Erythroblast (primary cell): ENCODE measurements at places on chromosomes 3 and 15.
A peak's percentile ranks its signal among the peaks of the same experiment; 100 is the strongest.

- DNase-seq = no peak
Observed at GRCh38 chr3:138845181-138845601, 10.5 kb upstream of the PIK3CB start.

DNA sequence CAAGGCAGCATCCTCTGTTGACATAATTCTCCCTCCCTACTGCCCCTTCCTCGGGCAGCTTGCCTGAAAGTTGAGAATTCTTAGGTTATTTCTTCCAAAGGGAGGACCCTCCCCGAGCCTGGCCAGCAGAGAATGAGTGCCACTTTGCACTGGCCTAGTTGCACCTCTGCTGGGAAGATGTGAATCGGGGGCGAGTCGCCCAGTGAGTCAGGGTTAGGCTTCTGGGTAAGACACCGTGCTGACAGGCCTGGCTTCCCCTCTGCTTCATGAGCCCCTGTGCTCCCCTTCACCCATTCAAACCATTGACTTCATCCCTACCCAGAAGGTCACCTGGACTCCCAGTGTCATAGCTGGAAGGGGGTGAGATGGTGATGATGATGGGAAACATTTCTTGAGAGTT, 82.3 kb downstream of the AAGAB start:
- no peak for DNase-seq

DNA sequence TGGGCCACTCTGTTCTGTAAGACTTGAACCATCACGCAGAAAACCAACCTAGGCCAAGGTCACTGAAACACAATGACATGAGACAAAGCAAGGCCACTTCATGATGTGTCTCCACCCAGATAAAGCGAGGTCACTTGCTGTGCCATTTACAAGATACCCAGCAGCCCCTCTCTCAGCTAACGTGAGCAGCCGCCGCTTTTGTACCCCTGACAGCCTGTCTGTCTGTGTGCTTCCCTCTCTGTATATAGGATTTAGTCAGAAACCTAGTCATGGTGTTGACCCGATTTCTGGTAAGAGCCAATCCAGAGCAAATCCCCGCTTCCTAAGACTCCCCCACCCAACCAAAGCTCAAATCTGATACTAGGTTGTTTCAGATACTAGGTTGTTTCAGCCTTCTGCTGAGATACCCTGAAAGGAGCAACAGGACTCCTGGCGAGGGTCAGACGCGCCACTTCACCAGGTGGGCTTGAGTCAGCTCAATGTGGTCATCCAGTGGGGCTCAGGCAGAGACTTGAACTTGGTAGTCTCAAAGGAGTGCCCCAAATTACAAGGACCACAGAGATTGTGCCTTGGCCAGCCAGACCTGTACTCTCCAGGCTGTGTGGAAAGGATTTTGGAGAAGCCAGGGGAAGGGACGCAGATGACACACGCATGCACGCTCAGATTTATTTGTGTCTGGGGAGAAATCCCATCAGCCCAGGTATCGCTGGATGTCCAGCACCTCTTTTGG, 3.1 kb upstream of the ZXDC start:
- no peak for DNase-seq

GRCh38 chr3:139975594-139976365, 40.8 kb downstream of the CLSTN2 start:
- DNase-seq = no peak

GRCh38 chr3:187773233-187774184, 28.2 kb upstream of the BCL6 start:
- DNase-seq = no peak

GRCh38 chr3:46883054-46883829, 5.7 kb downstream of the PTH1R start:
- DNase-seq = peak; percentile 27

DNA sequence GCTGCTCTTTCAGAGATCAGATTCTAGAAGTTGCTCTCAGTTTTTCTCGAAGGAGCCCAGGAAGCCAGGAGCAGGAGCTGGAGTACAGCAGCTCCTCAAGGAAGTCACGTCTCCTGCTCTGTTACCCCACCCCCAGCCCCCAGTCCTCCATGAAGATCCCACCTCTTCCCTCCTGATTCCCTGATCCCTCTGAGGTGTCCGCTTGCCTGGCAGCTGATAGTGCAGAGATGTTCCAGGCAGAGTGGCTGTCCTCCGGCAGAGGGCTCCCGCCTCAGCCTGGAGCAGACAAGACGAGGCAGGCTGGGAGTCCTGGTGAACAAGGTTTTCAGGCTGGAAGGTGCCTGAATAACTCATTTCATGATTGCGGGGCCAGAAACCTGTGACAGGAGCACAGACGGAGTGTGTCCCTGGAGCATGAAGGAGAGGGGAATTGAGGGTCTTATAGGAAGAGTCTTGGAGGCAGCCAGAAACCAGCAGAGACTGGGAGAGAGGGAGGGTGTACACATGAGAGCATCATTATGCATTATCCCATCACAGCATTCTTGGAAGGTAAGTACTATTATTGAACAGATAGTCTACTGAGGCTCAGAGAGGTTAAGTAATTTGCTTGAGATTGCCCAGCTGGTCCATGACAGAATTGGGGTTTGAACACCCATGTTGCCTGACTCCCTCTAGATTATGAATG, 1.2 kb downstream of the HRH1 start:
- peak; percentile 7 for DNase-seq

DNA sequence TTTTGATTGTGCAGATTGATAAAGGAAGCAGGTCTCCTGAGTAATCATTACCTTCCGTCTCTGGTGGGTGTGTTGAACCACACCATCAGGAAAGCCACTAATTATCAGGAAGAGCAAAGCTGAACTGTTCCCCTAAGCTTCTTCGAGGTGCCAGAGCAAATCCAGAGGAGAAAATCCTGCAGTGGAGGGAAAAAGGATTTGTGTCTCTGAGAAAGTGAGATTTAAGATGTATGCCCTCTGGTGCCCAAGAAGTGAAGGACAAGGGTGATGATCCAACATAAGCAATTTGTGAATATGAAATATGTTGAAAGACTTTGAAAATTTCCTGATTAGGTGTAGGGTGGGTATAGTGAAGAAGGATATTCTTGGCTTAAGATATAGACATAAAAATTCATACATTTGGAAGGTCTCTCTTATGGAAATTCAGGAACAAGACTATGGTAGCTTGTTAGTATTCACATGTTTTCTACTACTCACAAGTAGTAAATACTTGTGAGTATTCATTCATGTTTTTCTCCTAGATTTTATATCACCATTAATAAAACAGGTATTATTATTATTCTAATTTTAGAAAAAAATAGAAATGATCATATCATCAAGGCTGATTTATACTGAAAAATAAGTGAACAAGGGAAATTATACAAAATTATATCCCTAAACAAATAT, 34.8 kb downstream of the COMMD2 start:
- peak; percentile 39 for DNase-seq

GRCh38 chr3:19931180-19931692, 2.8 kb downstream of the EFHB start:
- peak; percentile 8 for DNase-seq

DNA sequence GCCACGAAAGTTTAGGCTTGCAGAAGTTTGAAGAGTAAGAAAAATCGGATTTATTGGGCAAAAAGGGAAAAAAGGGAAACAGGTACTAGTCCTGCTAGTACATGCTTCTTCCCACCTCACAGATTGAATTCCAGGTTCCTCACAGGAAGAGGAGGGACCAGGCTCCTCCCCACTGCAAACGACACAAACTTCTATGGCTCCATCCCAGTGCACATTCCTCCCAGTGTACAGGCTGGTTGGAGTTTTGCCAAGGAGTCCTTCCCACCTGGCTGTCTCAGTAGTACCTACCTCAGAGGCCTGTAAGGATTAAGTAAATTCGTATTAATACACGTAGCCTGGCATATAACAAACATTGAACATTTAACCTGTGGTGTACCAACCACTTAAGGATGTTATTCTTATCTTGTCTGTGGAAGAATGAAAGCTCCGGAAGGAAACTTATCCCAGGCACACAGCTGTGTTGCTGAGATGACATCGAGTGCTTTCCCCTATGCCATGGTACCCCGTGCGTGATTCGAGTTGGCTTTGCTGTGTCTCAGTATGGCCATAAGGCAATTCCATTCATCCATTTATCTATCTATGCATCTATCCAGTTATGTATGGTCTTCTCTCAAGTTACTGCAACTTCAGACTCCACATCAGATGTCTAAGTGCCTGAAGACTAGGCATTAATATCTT, 294.3 kb downstream of the LRTM1 start:
- no peak for DNase-seq

- no peak for DNase-seq
Observed at GRCh38 chr3:48999085-48999858, 7.9 kb upstream of the WDR6 start.

GRCh38 chr3:57992452-57993213, 15.6 kb upstream of the FLNB start:
- no peak for DNase-seq

DNA sequence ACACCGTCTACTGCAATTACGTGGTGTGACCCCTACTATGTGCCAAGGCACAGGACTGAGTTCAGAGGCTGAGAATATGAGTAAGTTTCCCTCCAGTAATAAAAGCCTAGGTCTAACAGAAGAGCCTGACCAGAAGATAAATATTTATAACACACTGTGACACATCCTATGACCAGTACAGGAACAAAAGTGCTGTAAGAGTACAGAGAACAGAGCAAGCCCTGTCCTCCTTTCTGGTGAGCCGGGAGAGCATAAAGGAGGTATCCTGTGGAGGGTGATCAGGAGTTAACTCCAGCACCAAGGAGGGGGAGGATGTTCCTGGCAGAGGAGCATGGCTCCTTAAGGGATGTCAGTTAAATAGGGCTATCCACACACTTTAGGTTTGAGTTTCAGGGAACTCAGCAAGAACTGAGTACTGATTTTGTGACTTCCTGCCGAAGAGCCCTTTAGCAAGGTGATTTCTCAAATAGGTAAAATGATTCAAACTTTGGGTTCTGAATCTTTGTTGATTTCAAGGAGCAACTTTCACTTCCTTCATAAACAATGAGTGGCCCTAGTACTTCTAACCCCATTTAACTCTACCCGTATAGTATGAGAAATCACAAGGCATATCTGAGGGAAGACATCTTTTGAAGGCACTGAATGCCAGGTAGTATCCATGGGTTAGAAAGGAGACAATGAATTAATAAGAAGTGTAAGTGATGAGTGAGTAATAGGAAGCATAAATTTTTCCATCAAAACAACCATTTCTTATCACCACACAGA, 198.0 kb downstream of the THRB start:
- no peak for DNase-seq

DNA sequence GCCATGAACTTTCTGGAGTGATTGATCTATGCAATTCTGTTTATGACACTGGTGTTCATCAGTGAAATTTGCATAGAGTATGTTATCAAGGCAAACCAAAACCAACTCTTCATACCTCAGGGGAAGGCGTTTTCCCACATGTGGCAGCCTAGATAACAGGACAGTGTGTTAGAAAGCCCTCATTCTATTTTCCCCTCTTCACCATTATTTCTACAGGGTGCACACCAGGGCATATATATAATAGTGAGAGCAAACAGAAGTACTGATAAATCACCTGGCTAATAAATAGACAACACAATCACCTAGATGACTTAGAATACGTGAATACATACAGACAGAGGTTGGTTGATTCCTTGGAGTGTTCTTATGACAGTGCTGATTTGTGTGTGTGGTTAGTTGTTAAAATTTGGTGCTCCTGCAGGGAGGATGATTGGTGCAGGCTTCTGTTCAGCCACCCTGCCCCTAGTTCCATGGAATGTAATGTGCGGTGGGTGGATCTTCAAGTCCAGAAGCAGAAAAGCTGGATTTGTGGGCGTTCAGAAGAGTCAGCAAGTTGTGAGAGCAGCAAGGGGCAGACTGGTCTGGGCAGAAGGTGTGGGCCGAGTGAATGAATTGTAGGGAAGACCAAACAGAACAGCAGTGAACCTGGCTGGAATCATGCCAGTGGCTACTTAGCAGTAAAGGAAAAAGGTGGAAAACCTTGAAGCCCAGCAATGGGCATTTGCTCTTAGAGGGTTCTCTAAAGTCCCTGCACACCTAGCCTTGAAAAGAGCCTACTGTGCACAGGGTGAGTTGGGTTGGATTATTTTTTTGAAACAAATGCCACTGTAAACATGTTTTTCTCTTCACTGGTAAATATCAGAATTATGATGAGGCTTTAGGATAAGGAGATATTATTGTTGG, 11.7 kb upstream of the RARRES1 start:
- DNase-seq = peak; percentile 97

DNA sequence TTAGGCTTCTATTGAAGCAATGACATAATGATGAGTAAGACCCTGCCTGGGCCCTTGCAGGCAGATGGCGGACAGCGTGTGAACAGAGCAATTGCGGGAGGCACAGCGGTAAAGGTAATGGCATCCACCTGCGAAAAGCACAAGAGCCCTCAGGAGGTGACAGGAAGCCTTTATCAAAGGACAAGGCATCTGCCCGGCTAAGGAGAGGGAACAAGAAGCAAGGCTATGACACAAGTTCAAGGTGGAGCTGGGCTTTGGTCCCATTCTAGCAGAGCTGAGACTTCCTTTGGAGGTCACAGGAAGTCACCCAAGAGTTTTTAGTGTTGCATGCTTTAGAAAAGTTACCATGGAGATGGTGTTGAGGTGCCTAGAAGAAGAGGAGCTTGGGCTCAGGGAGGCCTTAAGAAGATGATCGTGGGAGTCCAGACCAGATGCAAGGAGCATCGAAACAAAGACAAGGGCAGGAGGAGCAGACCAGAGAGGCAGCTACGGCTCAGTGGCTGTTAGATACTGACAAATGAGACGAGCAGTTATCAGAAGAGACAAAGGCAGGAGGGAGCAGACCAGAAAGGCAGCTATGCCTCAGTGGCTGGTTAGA, 34.5 kb downstream of the OSBPL10 start:
- DNase-seq = no peak

- peak; percentile 73 for DNase-seq
Observed at GRCh38 chr15:63833021-63833696, 589 bp downstream of the HERC1 start.

DNA sequence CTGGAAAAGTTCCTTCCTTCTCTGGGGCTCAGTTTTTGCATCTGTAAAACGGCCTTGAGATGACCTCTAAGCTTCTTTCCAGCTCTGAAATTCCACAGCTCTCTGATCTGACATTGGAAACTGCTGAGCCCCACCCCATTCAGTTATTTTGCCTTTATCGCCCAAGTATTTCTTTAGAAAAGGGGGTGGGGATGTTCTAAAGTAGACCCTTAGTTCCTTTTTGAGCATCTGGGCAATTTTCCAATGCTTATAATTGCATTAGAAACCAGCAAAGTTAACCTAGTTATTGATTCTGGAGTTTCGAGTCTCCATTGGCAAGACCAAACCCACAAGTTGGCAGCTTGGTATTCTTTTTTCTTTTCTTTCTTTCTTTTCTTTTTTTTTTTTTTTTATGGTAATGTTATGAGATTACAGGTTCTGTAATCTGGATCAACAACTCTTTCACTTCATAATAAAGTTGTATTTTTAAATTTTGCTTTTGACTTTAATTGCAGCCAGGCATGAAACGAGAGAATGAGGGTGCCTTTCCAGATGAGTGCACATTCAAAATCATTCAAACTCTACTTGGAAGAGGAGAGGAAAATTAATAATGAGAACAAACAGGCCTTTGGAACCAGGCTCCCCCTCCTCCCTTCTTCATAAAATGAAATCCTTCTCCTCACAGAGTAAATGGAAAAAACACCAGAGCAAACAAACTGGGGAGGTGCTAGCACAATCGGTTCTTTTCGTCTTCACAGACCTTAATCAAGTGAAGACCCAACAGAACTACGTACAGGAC, 76.8 kb upstream of the LRIG1 start:
- no peak for DNase-seq

- DNase-seq = no peak
Observed at GRCh38 chr3:78348664-78349063, 1308.8 kb downstream of the ROBO2 start.

GRCh38 chr3:48440590-48440958, 517 bp downstream of the TMA7 start:
- no peak for DNase-seq

GRCh38 chr3:169334991-169335390, 328.5 kb downstream of the MECOM start:
- no peak for DNase-seq

GRCh38 chr3:27590437-27591298, 106.5 kb upstream of the SLC4A7 start:
- DNase-seq = no peak
